Hindlimb muscle (tissue), 1 donor: ENCODE measurements at places on chromosomes 3 and 15. TPM values are rescaled to one million over a fixed set of nuclear protein-coding genes. Genes with fewer than 3 reads are reported as not detected.

DNA sequence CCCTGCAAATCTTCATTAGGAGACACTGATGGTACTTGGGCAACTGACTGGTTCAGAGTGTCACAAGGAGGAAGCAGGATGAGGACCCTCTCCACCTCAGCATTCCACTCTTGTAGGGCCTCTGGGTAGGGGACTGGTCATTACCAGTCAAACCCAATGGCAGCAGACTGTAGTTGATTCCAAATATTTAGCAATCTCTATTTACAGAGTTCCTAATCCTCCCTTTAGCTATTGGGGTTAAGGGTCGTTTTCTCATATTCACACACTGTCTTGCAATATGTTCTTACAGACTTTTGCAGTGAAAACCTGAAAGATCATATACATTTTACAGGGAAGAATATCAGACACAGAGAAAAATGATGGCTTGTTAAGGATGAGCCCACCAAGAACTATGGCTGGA lies 397.7 kb downstream of the GAP43 start:
- no peak for DNase-seq

- no peak for DNase-seq
Measured at GRCh38 chr15:69086427-69087204, 72.1 kb downstream of the NOX5 start.

DNA sequence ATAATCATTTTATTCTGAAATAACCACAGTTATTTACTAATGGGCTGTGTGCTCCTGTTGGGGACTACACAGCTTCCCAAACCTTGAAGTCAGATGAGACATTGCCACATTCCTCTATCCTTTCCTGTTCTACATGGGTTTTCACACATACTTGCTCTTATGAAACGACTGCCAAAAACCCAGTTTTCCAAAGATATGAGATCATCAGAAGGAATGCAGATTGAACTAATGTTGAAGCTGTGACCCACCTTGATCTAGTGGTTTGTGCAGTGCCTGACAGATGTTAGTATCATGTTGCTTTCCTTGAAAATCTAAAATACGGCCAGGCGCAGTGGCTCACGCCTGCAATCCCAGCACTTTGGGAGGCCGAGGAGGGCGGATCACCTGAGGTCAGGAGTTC lies 144.6 kb downstream of the VGLL4 start:
- DNase-seq, result no peak

- no peak for DNase-seq
Measured at GRCh38 chr3:63092515-63092914, 185.6 kb upstream of the SYNPR start.

DNA sequence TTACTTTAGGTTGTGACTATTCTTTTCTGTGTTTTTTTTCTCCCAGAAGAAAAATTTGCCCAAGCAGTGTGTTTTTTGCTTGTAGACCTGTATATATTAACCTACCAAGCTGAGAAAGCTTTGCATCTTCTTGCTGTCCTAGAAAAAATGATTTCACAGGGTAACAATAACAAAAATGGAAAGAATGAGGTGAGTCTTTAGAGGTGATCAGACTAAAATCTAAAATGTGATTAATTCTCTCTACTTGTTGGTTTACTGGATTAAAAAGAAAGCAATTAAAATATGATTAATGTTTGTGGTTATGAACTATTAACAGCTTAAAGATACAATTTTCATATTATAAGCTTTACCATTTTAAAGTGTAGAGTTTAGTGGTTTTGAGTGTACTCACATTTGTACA lies 28.2 kb downstream of the CNOT10 start:
- DNase-seq, result no peak

DNA sequence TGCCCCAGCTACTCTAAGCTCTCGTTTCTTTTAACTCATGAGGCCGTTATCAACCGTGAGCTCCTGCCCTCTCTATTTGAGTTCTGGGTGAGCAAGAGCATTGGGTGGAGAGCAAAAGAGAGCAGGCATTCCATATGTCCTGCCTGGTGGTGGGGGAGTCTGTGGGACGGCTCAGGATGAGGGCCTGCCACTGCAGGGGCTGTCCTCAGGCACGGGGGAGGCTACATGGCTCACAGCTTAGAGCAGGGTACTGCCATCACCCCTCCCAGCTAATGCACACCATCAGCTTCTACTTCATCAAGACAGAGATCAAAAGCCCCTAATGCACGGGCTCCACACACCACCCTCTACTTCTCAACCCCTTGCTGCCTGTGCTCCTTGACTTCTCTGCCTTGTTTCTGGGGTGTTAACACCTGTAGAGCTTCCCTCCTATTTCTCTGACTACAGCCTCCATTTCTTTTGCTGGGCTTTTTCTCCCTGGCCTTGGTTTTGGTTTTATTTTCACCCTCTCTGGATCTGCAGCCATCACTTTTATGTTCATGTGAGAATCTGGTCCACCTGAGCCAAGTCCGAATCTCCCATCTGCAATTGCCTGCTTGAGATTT lies 114.1 kb downstream of the ALDH1A2 start:
- no peak for DNase-seq

- no peak for DNase-seq
Measured at GRCh38 chr3:191070762-191071403, 128.2 kb upstream of the OSTN start.

DNA sequence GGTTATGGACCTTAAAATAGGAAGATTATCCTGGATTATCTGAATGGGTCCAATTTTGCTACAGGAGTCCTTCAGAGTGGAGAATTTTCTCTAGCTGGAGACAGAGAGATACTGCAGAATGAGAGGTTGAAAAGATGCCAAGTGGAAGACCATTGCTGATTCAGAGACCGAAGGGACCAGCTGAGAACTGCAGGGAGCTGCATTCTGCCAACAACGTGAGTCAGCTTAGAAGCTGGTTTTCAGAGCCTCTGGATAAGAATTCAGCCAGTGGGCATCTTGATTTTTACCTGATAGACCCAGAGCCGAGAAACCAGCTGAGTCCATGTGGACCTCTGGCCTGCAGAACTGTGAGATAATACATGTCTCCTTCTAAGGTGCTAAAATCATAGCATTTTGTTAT lies 234.0 kb downstream of the NR2F2 start:
- no peak for DNase-seq

Gene GPR176
- polyA plus RNA-seq, result 3.7 TPM

- DNase-seq, result no peak
Measured at GRCh38 chr3:64213962-64214379, 11.3 kb downstream of the PRICKLE2 start.

Gene FETUB
- polyA plus RNA-seq, result not detected

DNA sequence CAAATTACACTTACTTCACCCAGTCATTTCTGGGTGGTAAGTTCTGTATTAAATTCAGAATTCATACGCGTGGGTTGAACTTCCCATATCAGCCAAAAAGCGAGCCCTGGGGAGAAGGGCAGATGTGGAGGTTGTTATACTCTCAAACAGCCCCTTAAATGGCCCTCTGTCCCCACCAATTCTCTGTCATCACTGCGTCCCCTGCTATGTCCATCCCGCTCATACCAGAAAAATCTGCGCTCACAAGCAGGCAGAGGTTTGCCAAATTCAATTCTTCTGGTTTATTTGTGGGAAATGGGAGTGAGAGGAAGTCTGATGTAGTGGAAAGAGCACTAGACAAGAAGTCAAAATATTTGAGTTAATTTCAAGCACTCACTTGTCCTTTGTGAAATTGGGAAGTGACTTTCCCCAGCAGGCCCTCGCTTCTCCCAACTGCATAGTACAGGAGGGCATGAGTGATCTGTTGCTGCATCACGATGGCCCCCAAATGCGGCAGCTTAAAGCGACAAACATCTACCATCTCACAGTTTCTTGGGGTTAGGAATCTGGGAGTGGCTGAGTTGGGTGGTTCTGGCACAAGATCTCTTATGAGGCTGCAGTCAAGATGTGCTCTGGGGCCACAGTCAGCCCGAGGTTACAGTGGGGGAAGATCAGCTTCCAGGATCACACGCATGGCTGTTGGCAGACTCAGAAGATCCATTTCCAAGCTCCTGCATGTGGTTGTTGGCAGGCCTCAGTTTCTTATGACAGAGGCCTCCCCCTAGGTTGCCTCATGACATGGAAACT lies 67.7 kb downstream of the CPN2 start:
- DNase-seq, result no peak

Gene CYP1A1
- polyA plus RNA-seq, result not detected

Gene TNFAIP8L3
- 1.5 TPM for polyA plus RNA-seq

- DNase-seq, result no peak
Measured at GRCh38 chr3:119743921-119744320, 38.0 kb upstream of the NR1I2 start.

Gene CCK
- polyA plus RNA-seq, result 4.2 TPM

DNA sequence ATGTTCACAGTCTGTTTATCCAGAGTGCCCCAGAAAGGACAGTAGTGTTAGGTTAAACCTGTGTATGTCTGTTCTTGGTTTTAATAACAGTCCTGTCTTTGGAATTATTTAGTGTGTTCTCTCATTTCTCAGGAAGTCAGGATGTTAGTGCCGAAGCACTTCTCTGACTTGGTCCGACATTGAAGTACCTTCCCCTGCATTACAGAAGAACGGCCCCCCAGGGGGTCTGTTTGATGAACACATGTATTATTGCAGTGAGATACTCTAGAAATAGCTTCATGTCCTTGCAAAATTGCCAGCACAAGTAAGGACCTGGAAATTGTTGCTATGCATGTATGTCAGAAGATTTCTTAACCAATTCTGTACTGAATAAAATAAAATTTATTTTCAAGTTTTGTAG lies 110.9 kb downstream of the IGF1R start:
- DNase-seq, result no peak

- no peak for DNase-seq
Measured at GRCh38 chr3:57582474-57583168, 14.5 kb downstream of the ARF4 start.

DNA sequence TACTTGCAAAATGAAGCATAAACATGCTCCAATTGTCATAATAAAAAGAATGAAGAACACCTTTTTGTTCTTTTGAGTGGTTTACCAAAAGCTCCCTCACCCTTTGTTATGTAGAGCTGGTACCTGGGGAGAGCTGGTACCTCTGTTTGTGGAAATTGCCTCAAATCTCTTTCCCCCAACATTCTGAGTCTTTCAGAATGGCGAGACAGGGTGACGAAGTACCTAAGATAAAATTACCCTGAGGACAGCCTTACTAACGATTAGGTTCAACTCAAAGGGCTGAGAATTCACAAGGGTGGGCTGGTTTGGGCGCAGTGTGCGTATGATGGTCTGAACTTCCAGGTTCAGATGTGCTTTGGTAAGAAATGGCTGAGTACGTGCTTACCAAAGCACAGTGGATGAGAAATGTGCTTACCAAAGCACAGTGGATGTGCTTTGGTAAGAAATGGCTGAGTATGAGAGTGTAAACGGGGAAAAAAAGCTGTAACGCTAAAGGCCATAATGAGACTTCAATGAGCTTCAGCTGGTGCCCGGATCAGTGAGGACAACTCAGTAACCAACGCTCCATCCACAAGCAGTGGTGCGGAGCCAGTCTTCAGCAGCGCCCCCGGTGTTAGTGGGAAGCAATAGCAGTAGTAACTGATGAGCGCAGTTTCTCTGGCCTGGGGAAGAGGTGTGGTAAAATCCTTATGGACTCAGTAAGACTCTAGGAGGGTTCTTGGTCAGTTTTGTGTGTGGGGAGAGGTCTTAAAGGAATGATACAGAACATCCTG lies 72.3 kb upstream of the LRIG1 start:
- DNase-seq, result no peak

DNA sequence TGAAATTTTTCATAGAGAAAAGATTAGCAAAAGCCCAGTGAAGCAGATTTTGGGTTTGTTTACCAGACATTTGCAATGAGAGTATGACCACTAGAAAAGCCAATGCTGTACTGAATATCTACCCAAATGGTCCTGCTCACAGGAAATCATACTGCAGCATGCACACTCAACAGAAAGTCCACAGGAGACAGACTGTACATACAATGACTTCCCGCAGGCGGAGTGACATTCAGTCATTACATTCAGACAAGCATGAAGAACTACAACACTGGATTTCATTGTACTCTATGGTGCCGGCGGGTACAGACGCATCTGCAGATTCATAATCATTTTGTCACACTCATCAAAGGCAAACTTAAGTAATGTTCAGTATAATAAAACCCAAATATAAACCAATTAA lies 11.8 kb downstream of the LZTFL1 start:
- no peak for DNase-seq

GRCh38 chr3:63864965-63865327 lies 1.3 kb downstream of the ATXN7 start:
- no peak for DNase-seq

Gene ITIH3
- 1.1 TPM for polyA plus RNA-seq

Gene RETNLB
- not detected for polyA plus RNA-seq

DNA sequence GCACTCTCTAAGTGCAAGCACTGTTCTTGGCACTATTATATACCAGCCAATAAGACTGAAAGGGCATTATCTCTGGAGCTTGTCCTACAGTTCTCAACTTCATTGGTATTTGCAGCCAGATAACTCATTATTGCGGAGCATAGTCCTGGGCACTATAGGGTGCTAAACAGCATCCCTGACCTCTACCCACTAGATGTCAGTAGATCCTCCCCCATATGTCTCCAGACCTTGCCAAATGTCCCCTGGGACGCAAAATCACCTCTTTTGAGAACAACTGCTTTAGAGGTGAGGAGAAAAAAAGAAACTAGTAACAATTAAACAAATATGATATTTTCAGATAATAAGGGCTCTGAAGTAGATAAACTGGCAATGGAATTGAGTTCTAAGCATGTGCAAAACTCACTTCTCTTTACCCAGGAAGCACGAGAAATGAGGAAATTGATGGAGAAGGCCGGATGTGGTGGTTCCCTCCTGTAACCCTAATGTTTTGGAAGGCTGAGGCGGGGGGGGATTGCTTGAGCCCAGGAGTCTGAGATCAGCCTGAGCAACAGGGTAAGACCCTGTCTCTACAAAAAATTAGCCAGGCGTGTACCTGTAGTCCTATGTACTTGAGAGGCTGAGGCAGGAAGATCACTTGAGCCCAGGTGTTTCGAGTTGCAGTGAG lies 61.4 kb downstream of the FRMD4B start:
- DNase-seq, result no peak
